ENCODE measurements at places on chromosomes 11 and 22.

- DNase-seq = no peak
These were observed 310.8 kb upstream of the PITPNB start for GRCh38 chr22:28229566-28230485.

DNA sequence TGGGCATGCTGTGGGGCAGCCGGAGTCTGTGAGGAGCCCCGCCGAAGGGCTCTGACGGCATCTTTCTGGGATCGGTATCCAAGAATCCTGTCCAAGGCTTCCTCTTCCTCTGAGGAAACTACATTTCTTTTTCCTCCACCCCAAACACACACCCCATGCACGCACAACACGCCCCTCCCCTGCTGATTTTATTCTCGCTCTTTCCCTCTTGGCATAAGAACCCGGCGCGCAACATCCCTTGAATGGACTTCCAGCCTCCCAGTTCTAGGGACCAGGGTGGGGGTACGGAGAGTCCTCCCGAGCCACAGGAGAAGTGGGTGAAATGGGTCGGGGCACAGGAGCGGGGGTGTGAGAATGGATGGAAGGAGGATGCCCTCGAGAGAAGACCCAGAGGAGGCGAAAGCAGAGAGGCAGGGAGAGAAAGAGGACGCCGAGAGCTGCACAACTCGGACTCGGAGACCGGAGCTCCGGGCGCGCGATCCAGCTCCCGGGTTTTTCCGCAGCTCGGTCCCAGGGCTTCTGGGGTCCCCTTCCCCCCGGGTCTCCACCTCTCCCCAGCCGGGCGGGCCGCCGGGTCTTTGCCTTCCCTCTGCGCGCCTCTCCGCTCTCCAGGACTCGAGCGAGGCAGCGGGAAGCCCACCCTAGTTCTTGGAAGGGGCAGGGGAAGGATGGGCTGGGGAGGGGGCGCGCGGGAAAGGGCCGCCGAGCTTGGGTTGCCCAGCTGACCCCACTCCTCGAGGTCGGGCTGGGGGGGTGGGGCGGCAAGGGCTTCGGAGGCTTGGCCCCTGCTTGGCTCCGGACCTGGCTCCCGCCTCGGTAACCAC is 1.5 kb upstream of the LARGE1 start:
- DNase-seq = no peak

DNA sequence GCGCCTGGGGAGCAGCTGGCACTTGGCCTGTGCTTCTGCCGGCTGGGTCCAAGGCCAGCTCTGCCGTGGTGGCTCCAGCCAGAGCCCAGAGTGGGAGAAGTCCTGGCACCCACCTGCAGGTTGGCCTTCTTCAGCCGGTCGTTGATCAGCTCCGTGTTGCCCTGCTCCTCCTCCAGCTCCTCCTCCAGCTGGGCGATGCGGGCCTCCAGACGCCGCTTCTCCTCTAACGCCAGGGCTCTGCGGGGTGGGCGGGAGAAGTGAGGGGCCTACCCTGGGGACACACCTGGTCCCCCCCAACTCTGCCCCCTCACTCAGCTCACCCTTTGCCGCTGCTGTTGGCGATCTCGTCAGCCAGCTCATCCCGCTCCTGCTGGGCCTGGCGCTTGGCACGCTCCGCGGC is 32.6 kb downstream of the APOL1 start:
- no peak for DNase-seq

GRCh38 chr11:66744485-66745355 is 15.7 kb upstream of the SPTBN2 start:
- peak; percentile 84 for DNase-seq

GRCh38 chr22:25368271-25368670 is 148.8 kb downstream of the CRYBB2 start:
- no peak for DNase-seq

DNA sequence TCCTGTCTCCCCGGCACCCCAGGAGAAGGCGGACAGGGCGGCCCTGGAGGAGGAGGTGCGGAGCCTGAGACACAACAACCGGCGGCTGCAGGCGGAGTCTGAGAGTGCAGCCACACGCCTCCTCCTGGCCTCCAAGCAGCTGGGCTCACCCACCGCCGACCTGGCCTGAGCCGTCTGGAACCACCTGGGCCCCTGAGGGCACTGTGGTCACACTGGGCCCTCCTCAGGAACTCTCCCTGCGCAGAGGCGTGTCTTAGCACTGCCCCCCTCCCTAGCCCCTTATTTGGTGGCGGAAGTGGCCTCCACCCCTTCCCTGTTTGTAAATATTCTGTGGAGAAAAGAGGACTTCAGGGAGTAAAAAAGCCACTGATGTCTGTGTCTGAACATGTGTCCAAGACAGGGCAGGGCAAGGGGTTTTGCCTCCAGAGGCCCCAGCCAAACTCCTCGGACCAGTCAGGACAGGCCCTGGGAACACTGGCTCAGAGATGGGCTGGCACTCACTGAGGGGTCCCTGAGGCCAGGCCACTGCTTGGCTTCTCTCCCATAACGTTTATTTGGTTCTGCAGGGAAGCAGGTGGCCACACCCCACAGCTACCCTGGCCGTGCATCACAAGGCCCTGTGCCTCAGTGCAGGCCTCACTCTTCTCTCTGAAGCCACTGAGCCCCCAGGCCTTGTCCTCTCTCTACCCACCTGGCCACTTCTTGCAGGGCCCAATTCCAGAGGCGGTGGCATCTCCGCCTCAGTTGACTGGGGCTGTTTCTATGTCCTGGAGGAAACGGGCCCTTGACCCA is 12.0 kb downstream of the RELA start:
- DNase-seq = no peak

- no peak for DNase-seq
These were observed 17.7 kb downstream of the CABP7 start for GRCh38 chr22:29737251-29738117.

- peak; percentile 55 for DNase-seq
These were observed at the start of gene MTMR3 for GRCh38 chr22:29883045-29883774. Gene MTMR3 (plus strand): TSS chr22:29883174. CDS start chr22:29971060, 87,886 bp downstream.

DNA sequence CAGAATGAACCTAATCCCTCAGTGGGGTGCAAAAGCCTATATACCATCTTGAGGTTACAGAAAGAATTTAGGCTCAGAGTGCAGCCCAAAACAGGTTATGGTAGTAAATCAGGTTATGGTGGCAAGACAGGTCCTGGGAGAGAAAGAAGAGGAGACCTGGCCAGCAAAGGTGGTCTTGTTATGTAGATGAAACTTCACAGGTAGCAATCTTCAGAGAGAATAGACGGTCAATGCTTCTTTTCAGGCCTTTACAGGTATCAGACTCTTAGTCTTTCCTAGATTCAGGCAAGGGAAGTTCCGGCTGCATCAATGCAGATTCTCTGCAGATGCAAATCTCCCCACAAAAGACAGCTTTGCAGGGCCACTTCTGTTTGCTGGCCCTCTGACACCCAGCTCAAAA is 45.8 kb upstream of the SORL1 start:
- DNase-seq = no peak

DNA sequence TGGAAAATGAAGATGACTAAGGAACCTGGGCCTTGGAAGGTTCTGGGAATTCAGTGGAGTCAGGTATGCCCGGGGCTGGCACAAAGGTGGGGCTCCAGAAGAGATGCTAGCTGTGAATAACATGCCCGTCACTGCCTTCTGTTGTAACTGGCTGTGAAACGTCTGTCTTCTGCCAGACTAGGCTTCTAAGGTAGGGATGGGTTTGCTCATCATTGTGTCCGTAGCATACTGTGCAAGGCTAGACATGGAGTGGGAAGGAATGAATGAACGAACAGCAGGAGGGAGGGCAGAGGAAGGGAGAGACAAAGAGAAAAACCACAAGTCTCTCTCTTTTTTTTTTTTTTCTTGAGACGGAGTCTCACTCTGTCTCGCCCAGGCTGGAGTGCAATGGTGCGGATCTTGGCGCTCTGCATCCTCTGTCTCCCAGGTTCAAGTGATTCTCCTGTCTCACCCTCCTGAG is 327.4 kb downstream of the MN1 start:
- DNase-seq = no peak

DNA sequence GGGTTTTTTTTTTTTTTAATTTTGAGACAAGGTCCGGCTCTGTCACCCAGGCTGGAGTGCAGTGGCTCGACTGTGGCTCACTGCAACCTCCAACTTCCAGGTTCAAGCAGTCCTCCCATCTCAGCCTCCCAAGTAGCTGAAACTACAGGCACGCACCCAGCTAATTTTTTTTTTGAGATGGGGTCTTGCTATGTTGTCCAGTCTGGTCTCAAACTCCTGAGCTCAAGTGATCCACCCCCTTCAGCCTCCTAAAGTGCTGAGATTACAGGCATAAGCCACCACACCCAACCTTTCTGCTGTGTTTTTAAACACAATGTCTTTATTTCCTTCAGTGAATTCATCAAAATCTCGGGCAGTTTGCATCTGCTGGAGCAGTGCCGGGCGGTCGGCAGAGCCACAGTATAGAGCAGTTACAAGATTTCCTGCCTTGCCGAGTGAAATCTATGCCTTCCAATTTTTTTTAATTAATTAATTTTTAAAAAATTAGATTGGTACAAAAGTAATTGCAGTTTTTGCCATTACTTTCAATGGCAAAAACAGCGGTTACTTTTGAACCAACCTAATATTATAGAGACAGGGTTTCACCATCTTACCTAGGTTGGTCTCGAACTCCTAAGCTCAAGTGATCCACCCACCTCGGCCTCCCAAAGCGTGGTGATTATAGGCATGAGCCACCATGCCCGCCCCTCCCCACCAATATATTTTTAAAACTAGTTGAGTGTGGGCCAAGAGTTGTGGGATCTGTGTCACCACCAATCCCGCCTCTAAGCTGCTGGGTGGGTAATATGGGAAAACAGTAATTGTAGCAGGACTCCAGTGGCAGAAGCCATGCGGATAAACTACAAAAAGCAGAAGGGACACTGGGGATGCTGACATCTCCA is 2.7 kb upstream of the ACY3 start:
- DNase-seq = no peak

GRCh38 chr11:43579919-43580276 is 100.6 kb upstream of the HSD17B12 start:
- no peak for DNase-seq

GRCh38 chr11:95092549-95093324 is 3.1 kb downstream of the ENDOD1 start:
- no peak for DNase-seq

GRCh38 chr11:110984693-110985092 is 260.8 kb upstream of the POU2AF2 start:
- no peak for DNase-seq

DNA sequence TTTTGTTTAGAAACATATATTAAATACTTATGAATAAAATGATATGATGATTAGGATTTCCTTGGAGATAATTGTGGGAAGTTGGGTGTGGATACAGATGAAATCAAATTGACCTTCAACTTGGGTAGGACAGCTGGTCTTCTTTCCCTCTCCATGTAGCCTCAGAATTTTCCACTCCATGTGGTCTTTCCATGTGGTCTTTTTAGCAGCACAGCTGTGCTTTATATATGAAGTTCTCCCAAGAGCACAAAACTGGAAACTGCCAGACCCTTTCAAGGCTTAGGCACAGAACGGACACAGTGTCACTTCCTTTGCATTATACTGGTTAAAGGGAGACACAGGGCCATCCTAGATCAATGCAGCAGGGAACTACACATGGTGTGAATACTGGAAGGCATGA is 28.6 kb downstream of the FAM76B start:
- no peak for DNase-seq

DNA sequence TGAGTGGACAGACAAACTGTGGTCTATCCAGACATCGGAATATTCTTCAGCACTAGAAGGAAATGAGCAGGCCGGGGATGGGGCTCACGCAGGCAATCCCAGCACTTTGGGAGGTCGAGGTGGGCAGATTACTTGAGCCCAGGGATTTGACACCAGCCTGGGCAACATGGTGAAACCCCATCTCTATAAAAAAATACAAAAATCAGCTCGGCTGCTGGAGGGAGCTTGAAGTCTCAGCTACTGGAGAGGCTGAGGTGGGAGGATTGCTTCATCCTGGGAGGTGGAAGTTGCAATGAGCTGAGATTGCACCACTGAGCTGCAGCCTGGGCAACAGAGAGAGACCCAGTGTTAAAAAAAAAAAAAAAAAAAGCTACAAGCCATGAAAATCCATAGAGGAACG is 8.0 kb upstream of the CTSD start:
- no peak for DNase-seq

DNA sequence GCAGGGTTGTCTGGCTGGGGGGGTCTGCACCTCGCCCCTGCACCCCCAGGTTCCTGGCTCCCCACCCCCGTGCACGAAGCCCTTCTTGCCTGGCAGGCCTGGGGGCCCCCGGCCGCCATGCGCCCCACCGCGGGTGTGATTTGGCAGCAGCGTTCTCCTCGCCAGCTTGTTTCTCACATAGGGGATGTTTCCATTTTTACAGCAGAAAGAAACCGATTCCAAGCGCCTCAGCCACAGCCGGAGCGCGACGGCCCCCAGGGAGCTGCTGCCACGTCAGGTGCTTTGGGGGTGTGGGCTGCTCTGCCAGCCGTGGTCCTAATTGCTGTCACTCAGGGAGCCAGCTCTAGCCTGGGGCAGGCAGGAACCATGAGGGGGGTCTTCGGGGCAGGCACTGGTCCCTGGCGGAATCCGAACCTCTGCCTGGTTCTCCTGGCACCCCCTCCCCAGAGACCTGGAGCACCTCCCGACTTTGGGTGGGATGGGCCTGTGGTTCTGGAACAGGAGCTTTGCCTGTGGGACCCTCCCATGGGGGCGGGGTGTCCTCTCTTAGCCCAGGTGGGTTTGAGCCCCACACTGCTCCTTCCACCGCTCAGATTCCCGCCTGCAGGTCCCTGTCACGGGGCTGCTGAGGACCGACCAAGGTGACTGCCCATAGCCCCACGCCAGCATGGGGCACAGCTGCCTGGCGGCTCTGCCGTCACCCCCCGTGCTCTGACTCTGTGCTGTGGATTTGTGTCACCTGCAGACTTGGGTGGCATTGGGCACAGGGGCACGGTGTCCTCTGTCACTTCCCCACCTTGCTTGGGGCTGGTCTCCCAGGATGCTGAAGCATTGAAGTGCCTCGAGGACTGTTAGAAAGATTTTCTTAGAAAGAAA is 54.0 kb downstream of the RTN4R start:
- DNase-seq = no peak

GRCh38 chr11:27642954-27643353 is 57.3 kb downstream of the BDNF start:
- DNase-seq = no peak

DNA sequence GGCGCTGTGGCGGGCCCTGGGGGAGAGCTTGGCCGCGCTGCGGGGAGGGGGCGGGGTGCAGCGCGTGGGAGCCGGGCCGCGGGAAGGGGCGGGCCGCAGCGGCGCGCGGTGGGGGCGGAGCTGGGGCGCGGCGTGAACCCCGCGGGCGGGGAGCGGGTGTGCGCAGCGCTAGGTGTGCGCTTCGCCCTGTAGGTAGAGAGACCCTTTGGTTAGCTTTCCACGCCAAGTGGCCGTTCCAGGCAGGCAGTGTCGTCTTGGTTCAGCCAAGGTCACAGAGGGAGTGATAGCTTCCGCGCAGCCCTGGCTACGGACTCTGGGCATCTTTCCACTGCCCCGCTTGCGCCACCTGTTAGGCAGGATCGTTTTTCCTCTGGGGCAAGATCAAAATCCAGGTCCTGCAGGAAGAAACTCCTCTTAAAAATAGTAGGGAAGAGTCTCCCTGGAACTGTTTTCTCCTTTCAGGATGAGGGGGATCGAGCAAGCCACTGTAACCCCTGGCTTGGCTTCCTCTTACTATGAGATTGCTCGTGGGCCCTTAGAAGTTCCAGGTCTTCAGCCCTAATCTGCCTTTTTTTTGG is 434 bp downstream of the BANF1 start:
- DNase-seq = peak; percentile 51

Measured in NCI-H187 (cell line).